ENCODE measurements at places on chromosomes 6 and 20. TPM values are rescaled to one million over a fixed set of nuclear protein-coding genes. Genes with fewer than 3 reads are reported as not detected.

DNA sequence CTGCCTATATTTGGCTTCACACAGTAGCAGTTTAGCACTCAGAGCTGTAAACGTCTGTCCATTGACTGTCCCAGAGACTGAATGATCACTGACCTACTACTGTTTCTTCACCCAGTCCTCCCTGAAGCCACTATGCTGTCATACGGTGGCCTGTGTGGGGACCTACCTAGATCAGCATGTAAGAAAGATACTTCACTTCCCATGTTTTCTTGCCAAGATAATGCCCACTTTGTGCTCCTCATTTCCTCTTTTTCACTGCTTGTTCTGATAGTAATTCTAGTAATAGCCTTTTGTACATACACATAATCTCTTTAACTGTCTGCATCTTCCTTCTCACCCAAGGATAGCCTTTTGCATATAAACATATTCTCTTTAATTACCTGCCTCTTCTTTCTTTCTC lies 109.9 kb upstream of the TIAM2 start:
- DNase-seq, result no peak
- peaks cover 16% of the 10 kb centered on the region for H3K4me1 ChIP-seq
- H3K27ac ChIP-seq, result no peak overlapping the region

GRCh38 chr6:12956991-12957320 lies 240.4 kb downstream of the PHACTR1 start:
- H3K36me3 ChIP-seq, result no peaks in the 10 kb centered on the region
- peaks cover 16% of the 10 kb centered on the region for H3K4me1 ChIP-seq
- DNase-seq, result no peak
- H3K27me3 ChIP-seq, result peaks cover 2% of the 10 kb centered on the region

DNA sequence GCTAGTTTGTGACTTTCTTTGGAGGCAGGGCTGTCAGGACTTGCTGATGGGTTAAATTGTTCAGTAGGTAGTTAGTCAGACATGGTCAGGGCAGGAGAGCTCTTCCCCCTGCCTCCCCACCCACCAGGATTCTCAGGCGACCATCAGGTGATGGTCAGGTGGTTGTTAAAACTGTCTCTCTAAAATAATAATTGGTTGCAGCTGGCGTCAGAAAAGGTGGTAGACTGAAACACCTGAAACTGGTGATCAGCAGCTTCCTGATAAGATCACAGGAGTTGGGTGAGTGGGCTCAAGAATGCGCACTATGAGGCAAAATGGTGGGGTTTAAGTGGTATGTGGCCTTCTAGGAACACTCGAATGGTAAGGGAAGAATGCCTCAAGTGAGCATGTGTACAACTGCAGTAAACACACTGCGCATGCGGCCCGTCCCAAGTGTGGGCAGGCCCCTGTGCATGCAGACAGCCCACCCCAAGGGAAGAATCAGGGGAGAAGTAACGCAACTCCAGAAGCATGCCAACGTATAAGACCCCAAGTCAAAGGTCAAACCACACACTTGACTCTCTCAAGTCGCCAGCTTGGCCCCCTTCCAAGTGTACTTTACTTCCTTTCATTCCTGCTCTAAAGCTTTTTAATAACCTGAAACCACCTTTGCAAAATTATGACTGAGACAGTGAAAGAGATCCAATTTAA lies 7.9 kb upstream of the BLCAP start:
- no peak overlapping the region for H3K27ac ChIP-seq
- H3K4me1 ChIP-seq, result no peaks in the 10 kb centered on the region
- no peak overlapping the region for H3K4me3 ChIP-seq
- no peak for DNase-seq

DNA sequence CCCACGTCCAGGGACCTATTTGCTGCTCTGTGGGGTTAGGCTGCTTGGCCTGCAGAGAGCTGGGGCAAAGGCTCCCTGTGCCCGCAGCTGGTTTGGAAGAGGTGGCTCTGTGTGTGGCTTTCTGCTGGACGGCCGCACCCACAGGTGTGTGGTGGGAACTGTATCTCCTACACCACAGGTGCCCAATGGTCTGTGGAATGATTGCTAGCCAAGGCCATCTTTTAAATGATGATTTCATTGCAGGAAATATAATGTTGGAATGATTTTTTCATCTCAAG lies 178.4 kb downstream of the DLL1 start:
- H3K27ac ChIP-seq, result no peak overlapping the region
- DNase-seq, result no peak
- no peak overlapping the region for H3K4me3 ChIP-seq
- H3K4me1 ChIP-seq, result no peaks in the 10 kb centered on the region
- no peaks in the 10 kb centered on the region for H3K27me3 ChIP-seq
- no peaks in the 10 kb centered on the region for H3K36me3 ChIP-seq

GRCh38 chr6:127381384-127381783 lies 38.0 kb upstream of the ECHDC1 start:
- H3K27me3 ChIP-seq, result no peaks in the 10 kb centered on the region
- no peaks in the 10 kb centered on the region for H3K4me1 ChIP-seq
- H3K36me3 ChIP-seq, result no peaks in the 10 kb centered on the region
- H3K27ac ChIP-seq, result no peak overlapping the region
- no peak for DNase-seq

DNA sequence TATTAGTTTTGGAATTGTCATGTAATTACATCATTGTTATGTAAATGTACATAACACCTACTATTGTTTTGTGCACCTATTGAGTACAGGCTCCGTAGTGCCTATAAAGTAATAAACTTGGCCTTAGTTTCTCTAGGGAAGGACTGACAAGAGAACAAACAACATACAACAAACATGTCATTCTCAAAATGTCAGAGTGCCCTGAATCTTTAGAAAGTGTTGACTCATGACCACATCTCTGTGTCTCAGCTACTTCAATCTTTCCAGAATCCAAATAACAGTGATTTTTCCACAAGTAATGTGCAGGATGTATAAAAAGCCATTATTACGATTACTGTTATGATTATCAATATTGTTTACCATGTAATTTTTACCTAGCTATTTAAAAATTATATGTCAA lies 17.2 kb downstream of the LAMP5 start:
- H3K27me3 ChIP-seq, result no peaks in the 10 kb centered on the region
- H3K4me3 ChIP-seq, result no peak overlapping the region
- H3K4me1 ChIP-seq, result no peaks in the 10 kb centered on the region
- H3K36me3 ChIP-seq, result no peaks in the 10 kb centered on the region

UNC5CL gene
- 1.1 TPM for total RNA-seq

- no peaks in the 10 kb centered on the region for H3K36me3 ChIP-seq
- DNase-seq, result no peak
- H3K4me1 ChIP-seq, result peaks cover 26% of the 10 kb centered on the region
- no peaks in the 10 kb centered on the region for H3K27me3 ChIP-seq
- H3K27ac ChIP-seq, result peak overlapping the region; percentile 63
These were observed 234.5 kb upstream of the ZNF217 start for GRCh38 chr20:53828088-53828681.

FAM209B gene
- total RNA-seq, result not detected

GRCh38 chr6:49766762-49767161 lies 20.3 kb downstream of the PGK2 start:
- no peaks in the 10 kb centered on the region for H3K4me1 ChIP-seq
- H3K36me3 ChIP-seq, result no peaks in the 10 kb centered on the region
- no peaks in the 10 kb centered on the region for H3K27me3 ChIP-seq

CD93 gene
- 71.7 TPM for total RNA-seq

DNA sequence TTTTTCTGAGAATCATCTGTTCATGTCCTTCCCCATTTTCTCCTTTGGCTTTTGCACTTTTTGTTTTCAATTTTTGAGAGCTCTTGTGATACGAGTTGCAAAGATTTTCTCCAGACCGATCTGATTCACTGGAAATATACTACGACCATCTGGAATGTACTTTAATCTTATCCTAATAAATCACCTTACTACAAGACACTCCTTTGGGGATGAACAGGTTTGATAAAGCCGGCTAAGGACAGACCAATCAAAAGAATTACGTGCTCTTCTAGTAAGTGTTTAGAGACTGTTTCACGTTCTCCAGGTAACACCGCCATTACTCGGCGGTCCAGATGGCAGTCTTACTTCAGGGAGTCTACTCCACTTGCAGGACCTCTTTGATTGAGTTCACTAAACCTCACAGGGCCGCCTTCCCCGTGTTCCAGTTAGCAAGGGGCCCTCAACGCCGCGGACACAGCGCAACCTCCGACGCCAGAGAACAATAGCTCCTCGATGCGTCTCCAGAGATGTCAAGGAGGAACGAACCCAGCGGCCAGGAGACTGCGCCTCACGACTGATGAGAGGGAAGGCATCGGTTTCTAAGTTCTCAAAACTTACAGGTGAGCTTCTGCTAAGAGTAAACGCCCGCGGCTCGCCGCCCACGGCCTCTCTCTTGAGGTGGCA lies 920 bp upstream of the WTAP start:
- H3K27me3 ChIP-seq, result no peaks in the 10 kb centered on the region
- H3K4me1 ChIP-seq, result peaks cover 43% of the 10 kb centered on the region
- peak overlapping the region; percentile 81 for H3K4me3 ChIP-seq
- peak overlapping the region; percentile 97 for H3K27ac ChIP-seq

DNA sequence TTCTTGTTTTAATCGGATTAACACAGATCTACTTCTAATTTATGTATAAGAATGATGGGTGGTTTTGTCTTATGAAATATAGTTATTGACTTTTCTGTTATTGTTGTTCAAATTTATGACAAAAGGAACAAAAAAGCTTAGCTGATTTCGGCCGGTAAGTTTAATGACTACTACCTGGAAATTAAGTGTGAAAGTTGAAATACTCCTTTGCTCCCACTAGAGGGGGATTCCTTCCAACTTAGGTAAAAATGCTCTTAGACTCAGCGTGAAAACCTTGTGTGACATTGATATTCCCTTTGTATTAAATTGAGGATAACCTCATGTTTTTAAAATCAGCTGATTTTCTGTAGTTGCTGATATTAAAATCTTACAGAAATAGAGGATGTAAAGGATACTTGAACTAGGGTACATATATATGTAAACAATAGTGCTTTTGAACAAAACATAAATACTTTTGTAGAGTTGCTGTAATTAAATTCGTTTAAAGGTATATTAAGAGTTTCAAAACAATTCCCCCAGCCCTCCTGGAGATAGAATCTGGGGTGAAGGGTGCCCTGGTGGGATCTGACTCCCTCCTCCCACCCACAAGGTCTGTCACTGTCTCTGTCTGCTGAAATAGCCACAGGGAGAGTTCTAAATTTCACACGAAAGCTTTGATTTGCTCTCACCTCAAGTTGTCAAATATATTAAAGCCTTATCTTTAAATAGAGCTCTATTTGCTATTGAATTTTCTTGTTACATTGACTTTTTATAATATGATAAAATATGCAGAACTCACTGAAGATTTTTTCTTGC lies 257.5 kb downstream of the ARID1B start:
- H3K4me1 ChIP-seq, result peaks cover 5% of the 10 kb centered on the region
- no peak overlapping the region for H3K4me3 ChIP-seq
- DNase-seq, result no peak
- H3K36me3 ChIP-seq, result no peaks in the 10 kb centered on the region
- H3K27me3 ChIP-seq, result no peaks in the 10 kb centered on the region
- H3K27ac ChIP-seq, result no peak overlapping the region

DNA sequence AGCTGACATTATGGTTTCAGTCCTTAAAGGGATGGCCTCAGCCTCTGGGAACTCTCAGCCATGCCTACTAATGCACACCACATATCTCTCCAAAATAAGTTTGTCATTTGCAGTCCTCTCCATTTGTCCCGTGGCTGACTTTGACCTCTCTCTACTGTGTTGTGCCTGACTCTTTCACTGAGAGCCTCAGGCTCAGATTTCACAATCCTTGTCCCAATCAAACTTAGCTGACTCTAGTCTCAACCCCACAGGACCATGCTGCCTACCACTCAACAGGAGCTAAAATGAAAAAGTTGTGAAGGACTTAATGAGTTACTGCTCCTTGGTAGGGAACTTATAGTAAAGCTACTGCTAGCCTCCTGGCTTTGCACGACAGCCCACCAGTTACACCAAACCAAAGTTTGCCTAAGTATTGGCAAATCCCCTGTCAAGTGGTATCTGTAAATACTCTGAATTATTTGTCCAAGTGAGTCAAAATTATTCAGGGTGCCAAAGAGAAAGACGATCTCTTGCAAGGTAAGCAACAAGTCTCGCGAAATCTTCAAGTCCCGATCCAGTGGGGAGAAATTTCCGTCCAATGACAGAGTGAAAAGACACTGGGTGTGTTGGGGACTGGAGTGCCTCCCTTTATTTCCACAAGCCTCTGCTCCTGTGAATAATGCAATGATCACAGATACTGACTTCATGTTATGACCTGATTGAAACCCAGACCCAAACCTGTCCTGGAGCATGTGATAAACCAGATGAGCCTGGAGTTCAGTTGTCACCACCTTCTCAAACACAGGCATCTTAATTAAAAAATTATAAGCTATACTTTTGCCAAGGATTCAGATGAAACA lies 124.4 kb upstream of the FOXQ1 start:
- H3K27ac ChIP-seq, result no peak overlapping the region
- H3K27me3 ChIP-seq, result no peaks in the 10 kb centered on the region
- no peak overlapping the region for H3K4me3 ChIP-seq
- H3K4me1 ChIP-seq, result no peaks in the 10 kb centered on the region

DNA sequence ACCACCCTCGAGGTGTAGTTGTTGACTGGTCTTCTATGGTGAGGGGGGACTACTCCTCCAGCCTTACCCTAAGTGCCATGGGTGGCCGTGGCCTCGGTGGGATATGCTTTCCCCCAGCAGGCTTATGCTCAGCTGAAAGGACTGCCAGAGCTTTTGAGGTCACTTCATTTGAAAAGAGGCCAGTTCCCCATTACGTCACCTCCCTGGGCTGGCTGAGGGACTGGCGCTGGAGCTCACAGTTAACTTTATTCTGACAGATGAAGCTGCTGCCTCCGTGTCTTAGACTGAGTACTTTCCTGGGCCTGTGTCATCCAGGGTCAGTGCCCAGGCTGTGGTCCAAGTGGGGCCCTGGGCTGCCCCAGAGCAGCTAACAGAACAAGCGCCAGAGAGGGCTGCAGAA lies 42.8 kb upstream of the PCMTD2 start:
- H3K36me3 ChIP-seq, result no peaks in the 10 kb centered on the region
- peak overlapping the region; percentile 86 for H3K27ac ChIP-seq
- H3K4me1 ChIP-seq, result peaks cover 52% of the 10 kb centered on the region
- H3K27me3 ChIP-seq, result no peaks in the 10 kb centered on the region
- H3K4me3 ChIP-seq, result no peak overlapping the region

DNA sequence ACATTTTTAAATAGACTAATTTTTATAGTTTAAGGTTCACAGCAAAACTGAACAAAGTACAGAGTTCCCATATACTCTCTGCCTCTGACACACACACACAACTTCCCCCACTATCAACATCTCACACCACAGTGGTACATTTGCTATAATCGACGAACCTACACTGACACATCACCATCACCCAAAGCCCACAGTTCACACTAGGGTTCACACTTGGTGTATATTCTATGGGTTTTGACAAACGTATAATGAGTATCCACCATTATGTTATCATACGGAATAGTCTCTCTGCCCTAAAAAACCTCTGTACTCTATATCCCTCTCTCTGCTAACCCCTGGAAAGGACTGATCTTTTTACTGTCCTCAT lies 15.6 kb downstream of the TMEM30A start:
- peaks cover 18% of the 10 kb centered on the region for H3K4me1 ChIP-seq
- H3K4me3 ChIP-seq, result no peak overlapping the region
- DNase-seq, result no peak

VSTM2L gene
- total RNA-seq, result 11.6 TPM

- H3K4me3 ChIP-seq, result no peak overlapping the region
- no peaks in the 10 kb centered on the region for H3K27me3 ChIP-seq
- no peaks in the 10 kb centered on the region for H3K4me1 ChIP-seq
- H3K27ac ChIP-seq, result no peak overlapping the region
- no peak for DNase-seq
- no peaks in the 10 kb centered on the region for H3K36me3 ChIP-seq
These were observed 275.0 kb upstream of the BMP2 start for GRCh38 chr20:6492271-6493055.

GRCh38 chr20:52524861-52525260 lies 333.3 kb upstream of the ZFP64 start:
- H3K27me3 ChIP-seq, result peaks cover 10% of the 10 kb centered on the region
- no peaks in the 10 kb centered on the region for H3K36me3 ChIP-seq
- H3K4me3 ChIP-seq, result no peak overlapping the region
- no peak overlapping the region for H3K27ac ChIP-seq
- DNase-seq, result no peak

Data from adrenal gland (tissue), 19 donors.